MM.1S (cell line): ENCODE measurements at places on chromosomes 4 and X.

- H3K27ac ChIP-seq, result no peak overlapping the region
- H3K27me3 ChIP-seq, result no peaks in the 10 kb centered on the region
- no peaks in the 10 kb centered on the region; the same call in 1 of the 2 replicates for H3K4me1 ChIP-seq
- H3K36me3 ChIP-seq, result no peaks in the 10 kb centered on the region
- H3K4me3 ChIP-seq, result no peak overlapping the region
- no peak for DNase-seq
Measured at GRCh38 chr4:184165291-184165690, 52.4 kb downstream of the ENPP6 start.

- H3K36me3 ChIP-seq, result no peaks in the 10 kb centered on the region
- H3K4me1 ChIP-seq, result no peaks in the 10 kb centered on the region
- no peak overlapping the region for H3K27ac ChIP-seq
- no peak for DNase-seq
Measured at GRCh38 chr4:54941994-54942552, 183.3 kb downstream of the KDR start.

DNA sequence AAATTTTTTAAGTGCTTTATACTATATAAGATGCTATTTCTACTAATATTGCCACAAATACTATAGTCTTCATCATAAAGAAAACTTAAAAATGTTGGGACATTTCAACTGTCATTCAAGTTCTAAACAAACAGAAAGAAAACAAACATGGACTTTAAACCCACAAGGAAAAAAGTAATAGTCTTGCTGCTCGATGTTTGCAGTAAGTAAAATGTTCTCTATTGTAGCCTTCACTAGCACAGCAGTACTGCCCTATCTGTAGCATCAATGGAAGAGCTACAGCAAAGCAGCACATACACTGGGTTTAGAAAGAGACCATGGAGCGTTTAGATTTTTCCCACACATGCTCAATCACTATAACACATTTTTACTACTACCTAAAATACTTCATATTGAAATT, 146.8 kb downstream of the KLHL13 start:
- DNase-seq, result no peak
- H3K27me3 ChIP-seq, result no peaks in the 10 kb centered on the region

GRCh38 chrX:154413142-154413541, 1.8 kb downstream of the TAFAZZIN start:
- H3K27me3 ChIP-seq, result no peaks in the 10 kb centered on the region
- peaks cover 6% of the 10 kb centered on the region; the same call in 1 of the 2 replicates for H3K4me1 ChIP-seq
- no peak for DNase-seq
- H3K4me3 ChIP-seq, result no peak overlapping the region
- no peaks in the 10 kb centered on the region for H3K36me3 ChIP-seq

DNA sequence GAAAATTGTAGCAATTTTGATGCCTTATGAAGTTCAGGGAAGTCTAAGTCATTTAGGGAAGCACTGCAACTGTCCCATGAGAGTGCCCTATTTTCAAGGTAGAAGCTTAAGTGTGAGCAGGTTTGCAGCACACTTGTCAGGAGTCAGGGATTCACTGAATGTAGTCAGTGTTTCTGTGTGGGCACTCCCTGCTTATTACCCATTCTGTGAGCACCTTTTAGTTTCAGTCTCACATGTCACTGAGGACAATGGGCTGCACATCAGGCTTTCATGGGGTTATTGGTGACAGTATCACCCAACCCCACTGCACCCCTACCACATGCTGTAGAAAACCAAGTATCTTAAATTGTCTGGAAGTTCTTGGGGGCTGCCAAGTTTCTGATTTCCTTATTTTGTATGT, 2.9 kb upstream of the CCNG2 start:
- no peaks in the 10 kb centered on the region for H3K27me3 ChIP-seq
- H3K4me1 ChIP-seq, result peaks cover 29% of the 10 kb centered on the region
- peak; percentile 79 for DNase-seq
- peak overlapping the region; percentile 70; the same call in 1 of the 2 replicates for H3K27ac ChIP-seq
- no peak overlapping the region for H3K4me3 ChIP-seq

DNA sequence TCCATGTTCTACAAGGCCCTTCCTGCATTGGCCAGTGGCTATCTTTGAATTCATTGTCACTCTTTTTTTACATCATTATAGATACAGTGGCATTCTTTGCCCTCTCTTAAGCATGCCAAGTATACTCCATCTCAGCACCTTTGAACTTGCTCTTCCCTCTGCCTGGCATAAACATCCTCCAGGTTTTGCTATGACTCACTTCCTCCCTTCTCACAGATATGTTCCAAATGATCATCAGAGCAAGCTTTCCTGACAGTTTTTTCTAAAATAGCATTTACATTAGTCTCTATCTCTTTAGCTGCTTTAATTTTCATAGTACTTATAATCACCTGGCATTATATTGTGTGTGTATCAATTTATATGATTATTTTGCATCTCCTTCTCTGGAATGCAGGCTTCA, 553.3 kb upstream of the MAGEB2 start:
- H3K4me1 ChIP-seq, result no peaks in the 10 kb centered on the region
- H3K27ac ChIP-seq, result no peak overlapping the region
- H3K27me3 ChIP-seq, result no peaks in the 10 kb centered on the region
- H3K36me3 ChIP-seq, result no peaks in the 10 kb centered on the region
- no peak for DNase-seq
- H3K4me3 ChIP-seq, result no peak overlapping the region

DNA sequence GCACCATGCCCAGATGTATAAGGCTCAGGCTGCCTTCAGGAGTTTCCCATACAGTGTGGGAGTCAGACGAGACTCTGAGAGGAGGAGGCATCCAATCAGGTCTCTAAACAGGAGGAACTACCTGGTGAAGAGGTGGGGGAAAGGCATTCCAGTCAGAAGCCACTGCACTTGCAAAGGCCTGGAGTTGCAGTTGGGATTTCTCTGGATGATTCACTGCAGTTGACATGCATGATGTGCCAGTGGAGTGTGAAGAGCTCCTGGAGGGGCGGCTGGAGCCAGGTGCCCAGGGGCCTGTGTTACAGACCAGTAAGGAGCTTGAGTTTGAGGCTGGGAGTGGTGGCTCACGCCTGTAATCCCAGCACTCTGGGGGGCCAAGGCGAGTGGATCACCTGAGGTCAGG, 339.1 kb downstream of the ARHGAP10 start:
- no peaks in the 10 kb centered on the region for H3K4me1 ChIP-seq
- H3K4me3 ChIP-seq, result no peak overlapping the region
- H3K27ac ChIP-seq, result no peak overlapping the region
- DNase-seq, result no peak

GRCh38 chr4:33725861-33726260, 2518.5 kb downstream of the ARAP2 start:
- H3K27me3 ChIP-seq, result no peaks in the 10 kb centered on the region
- no peak overlapping the region for H3K4me3 ChIP-seq
- H3K36me3 ChIP-seq, result no peaks in the 10 kb centered on the region
- H3K4me1 ChIP-seq, result no peaks in the 10 kb centered on the region
- no peak overlapping the region for H3K27ac ChIP-seq

- H3K27me3 ChIP-seq, result no peaks in the 10 kb centered on the region
- no peaks in the 10 kb centered on the region for H3K36me3 ChIP-seq
- 0 out of 2 replicates have a peak, but pooled peaks cover 8% of the 10 kb centered on the region for H3K4me1 ChIP-seq
- peak overlapping the region; percentile 71; the same call in 1 of the 2 replicates for H3K27ac ChIP-seq
Measured at GRCh38 chr4:180057299-180057721, 2185.9 kb upstream of the TENM3 start.

- H3K27me3 ChIP-seq, result no peaks in the 10 kb centered on the region
- H3K27ac ChIP-seq, result no peak overlapping the region
- no peak overlapping the region for H3K4me3 ChIP-seq
- no peak for DNase-seq
Measured at GRCh38 chr4:76894537-76895255, 3.2 kb downstream of the SOWAHB start.

DNA sequence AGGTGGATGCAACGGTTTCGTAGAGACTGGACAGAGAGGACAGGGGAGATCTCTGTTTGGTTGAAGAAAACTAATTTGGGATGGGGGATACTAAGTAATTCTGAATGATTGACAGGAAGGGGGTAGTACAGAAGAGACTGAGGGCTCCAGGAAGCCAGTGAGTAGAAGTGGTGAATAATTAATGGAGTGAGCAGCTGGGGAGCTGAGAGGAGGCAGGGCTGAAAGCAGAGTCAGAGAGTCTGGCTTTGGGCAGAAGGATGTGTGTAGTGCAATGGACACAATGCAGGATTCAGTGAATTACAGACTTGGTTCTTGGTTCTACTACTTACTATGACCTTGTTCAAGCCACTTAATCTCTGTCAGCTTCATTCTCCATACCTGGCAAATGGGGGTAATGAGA, 161.7 kb downstream of the RBMX2 start:
- H3K27ac ChIP-seq, result no peak overlapping the region
- no peaks in the 10 kb centered on the region for H3K27me3 ChIP-seq
- H3K36me3 ChIP-seq, result no peaks in the 10 kb centered on the region
- H3K4me1 ChIP-seq, result no peaks in the 10 kb centered on the region
- H3K4me3 ChIP-seq, result no peak overlapping the region

- H3K4me3 ChIP-seq, result no peak overlapping the region
- no peaks in the 10 kb centered on the region for H3K4me1 ChIP-seq
- H3K36me3 ChIP-seq, result no peaks in the 10 kb centered on the region
- DNase-seq, result no peak
- no peak overlapping the region for H3K27ac ChIP-seq
Measured at GRCh38 chrX:148958901-148959300, 458.5 kb downstream of the AFF2 start.

DNA sequence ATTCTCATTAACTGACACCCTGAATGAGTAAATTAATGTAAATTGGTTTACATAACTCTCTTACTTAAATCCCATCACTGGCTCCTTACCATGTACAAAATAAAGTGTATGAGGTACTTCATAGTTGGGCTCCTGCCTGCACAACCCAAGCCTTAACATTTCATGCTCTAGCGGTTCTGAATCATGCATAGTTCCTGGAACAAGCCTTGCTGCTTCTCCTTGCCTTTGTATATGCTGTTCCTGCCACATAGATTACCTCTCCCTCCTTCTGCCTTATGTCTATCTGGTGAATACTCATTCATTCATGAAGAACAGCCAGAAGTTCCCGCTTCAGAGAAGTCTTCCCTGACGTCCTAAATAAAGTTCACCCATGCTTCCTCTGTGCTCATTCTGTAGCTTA, 594.7 kb downstream of the SMARCA1 start:
- no peaks in the 10 kb centered on the region for H3K36me3 ChIP-seq
- DNase-seq, result no peak
- no peaks in the 10 kb centered on the region for H3K27me3 ChIP-seq
- H3K27ac ChIP-seq, result no peak overlapping the region
- no peaks in the 10 kb centered on the region for H3K4me1 ChIP-seq

GRCh38 chr4:183876268-183876934, 28.7 kb upstream of the STOX2 start:
- no peaks in the 10 kb centered on the region for H3K4me1 ChIP-seq
- no peak overlapping the region for H3K27ac ChIP-seq
- H3K4me3 ChIP-seq, result no peak overlapping the region
- H3K36me3 ChIP-seq, result no peaks in the 10 kb centered on the region
- no peak for DNase-seq
- no peaks in the 10 kb centered on the region for H3K27me3 ChIP-seq

DNA sequence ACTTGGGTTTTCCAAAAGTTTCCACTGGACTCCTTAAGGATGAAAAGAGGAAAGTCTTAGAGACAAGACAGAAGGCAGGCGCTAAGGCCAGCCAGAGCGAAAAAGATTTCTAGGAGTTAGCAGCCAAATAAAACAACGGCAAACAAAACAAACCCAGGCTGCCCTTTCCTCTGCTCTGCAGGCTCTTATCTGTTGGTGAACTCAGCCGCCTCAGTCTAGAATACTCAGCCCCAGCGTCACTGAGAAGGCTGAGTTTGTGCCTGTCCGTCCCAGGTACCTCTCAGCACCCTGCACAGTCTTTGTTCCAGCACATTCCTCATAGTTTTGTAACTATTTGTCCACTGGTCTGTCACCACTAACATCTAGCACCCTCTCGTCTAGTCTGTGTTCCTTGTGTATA, 75.6 kb upstream of the FAM9C start:
- H3K27me3 ChIP-seq, result no peaks in the 10 kb centered on the region
- no peak for DNase-seq
- H3K4me1 ChIP-seq, result peaks cover 20% of the 10 kb centered on the region
- H3K36me3 ChIP-seq, result no peaks in the 10 kb centered on the region

DNA sequence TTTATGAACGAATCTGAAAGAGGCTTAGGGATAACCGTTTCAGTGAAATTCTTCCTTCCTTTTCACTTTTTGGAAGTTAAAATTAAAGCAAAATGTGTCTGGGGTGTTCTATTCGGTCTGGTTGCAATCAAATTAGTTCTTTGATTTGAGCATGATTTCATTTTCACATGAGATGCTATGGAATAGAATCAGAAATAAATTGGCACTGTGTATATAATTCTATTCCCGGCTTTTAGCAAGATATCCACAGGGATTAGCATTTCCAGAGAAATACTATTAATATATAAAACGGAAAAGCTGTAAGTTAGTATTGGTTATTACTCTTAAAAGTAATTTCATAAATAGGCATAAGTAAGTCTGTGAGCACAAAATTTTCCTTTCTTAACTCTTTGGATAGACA, 1676.8 kb upstream of the PCDH7 start:
- no peaks in the 10 kb centered on the region for H3K4me1 ChIP-seq
- no peaks in the 10 kb centered on the region for H3K27me3 ChIP-seq
- no peak overlapping the region for H3K27ac ChIP-seq
- no peaks in the 10 kb centered on the region for H3K36me3 ChIP-seq
- DNase-seq, result no peak
- H3K4me3 ChIP-seq, result no peak overlapping the region

DNA sequence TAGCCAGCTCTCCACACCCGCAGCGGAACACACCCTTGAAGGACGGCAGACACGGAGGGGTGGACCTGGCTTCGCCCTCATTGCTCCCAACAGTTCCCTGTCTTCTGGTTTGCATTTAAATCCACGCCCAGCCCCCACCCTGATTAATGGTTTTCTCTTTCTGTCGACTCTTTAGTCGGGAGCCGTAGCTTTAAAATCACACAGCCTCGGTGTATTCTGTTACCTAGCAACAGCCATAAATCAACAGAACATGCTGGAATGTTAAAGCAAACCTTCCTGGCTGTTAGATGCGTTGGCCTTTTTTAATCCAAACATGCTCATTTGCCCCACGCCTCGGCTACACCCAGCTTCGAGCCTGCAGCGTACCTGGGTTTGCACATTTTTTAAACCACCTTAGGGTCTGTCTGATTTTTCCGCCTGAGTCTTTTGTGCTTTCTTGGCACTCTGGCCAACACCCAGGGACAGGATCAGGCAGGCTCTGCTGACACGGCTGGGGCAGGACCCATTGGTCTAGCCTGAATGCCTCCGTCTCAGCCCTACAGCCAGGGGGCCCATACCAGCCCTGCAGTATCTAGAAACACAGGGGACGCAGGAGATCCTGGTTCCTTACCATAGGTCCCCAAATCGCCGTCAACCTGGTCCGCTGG, 21.4 kb upstream of the PPP2R2C start:
- H3K4me1 ChIP-seq, result no peaks in the 10 kb centered on the region
- H3K36me3 ChIP-seq, result no peaks in the 10 kb centered on the region
- no peak overlapping the region for H3K4me3 ChIP-seq
- no peak overlapping the region for H3K27ac ChIP-seq

DNA sequence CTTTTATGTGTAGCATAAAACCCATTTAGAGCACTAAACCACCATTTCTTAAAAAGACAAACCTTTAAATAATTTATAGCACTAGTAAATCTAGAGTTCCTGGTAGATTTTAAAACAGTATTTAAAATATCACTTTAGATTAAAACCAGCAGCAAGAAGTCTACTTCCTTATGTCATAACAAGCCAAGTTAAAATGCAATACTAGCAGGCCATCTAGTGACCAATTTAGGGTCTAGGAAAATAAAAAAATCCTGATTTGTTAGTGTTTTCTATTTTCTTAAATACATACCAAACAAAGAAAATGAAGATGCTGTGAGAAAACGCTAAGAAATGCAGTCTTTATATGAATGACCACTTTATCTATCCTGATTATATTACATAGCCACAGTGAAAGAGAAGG, 53.9 kb downstream of the PAPSS1 start:
- no peak for DNase-seq
- no peak overlapping the region for H3K4me3 ChIP-seq
- H3K36me3 ChIP-seq, result no peaks in the 10 kb centered on the region
- peaks cover 6% of the 10 kb centered on the region for H3K4me1 ChIP-seq
- H3K27me3 ChIP-seq, result no peaks in the 10 kb centered on the region
